Activated naive CD8-positive, alpha-beta T cell treated with anti-CD3 and anti-CD28 coated beads, Interleukin-2, amount 10 ng/mL, durations not matched to agents 7 days and 5 days (primary cell): ENCODE measurements at places on chromosomes 6 and 20.

DNA sequence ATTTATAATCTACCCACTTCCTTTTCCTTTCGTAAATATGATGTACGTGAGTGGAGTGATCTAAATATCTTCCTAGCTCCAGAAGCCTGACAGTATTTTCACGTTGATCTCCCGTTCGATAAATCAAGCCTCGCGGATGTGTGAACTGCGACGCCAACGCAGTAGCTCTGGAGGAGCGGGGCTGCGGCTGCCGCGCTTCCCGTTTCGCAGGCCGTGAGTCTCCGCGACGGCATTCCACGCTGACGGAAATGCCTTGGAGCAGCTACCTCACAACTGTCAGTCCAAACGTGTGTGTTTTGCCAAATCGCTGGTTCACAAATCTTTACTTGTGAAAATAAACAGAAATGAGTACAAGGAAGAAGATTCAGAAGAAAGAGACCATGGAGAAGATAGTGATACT is 41.2 kb downstream of the BTBD3 start:
- H3K27ac ChIP-seq = no peak overlapping the region
- DNase-seq = no peak

GRCh38 chr20:50425076-50425475 is 85.1 kb upstream of the PTPN1 start:
- peaks cover 32% of the 10 kb centered on the region for H3K27me3 ChIP-seq
- H3K27ac ChIP-seq = no peak overlapping the region
- H3K4me1 ChIP-seq = peaks cover 2% of the 10 kb centered on the region
- H3K4me3 ChIP-seq = no peak overlapping the region

GRCh38 chr6:28751514-28751913 is 172.3 kb downstream of the TRIM27 start:
- H3K36me3 ChIP-seq = no peaks in the 10 kb centered on the region
- H3K27me3 ChIP-seq = peaks cover 24% of the 10 kb centered on the region
- H3K4me1 ChIP-seq = no peaks in the 10 kb centered on the region
- no peak overlapping the region for H3K4me3 ChIP-seq

GRCh38 chr20:17783671-17784070 is 83.9 kb downstream of the BANF2 start:
- DNase-seq = no peak
- H3K27ac ChIP-seq = no peak overlapping the region
- H3K36me3 ChIP-seq = no peaks in the 10 kb centered on the region
- H3K4me3 ChIP-seq = no peak overlapping the region
- peaks cover 2% of the 10 kb centered on the region for H3K4me1 ChIP-seq

GRCh38 chr20:8019998-8020247 is 362 bp upstream of the TMX4 start:
- DNase-seq = no peak
- peaks cover 4% of the 10 kb centered on the region for H3K36me3 ChIP-seq
- H3K4me1 ChIP-seq = peaks cover 11% of the 10 kb centered on the region
- H3K4me3 ChIP-seq = no peak overlapping the region
- H3K27me3 ChIP-seq = no peaks in the 10 kb centered on the region
- no peak overlapping the region for H3K27ac ChIP-seq

DNA sequence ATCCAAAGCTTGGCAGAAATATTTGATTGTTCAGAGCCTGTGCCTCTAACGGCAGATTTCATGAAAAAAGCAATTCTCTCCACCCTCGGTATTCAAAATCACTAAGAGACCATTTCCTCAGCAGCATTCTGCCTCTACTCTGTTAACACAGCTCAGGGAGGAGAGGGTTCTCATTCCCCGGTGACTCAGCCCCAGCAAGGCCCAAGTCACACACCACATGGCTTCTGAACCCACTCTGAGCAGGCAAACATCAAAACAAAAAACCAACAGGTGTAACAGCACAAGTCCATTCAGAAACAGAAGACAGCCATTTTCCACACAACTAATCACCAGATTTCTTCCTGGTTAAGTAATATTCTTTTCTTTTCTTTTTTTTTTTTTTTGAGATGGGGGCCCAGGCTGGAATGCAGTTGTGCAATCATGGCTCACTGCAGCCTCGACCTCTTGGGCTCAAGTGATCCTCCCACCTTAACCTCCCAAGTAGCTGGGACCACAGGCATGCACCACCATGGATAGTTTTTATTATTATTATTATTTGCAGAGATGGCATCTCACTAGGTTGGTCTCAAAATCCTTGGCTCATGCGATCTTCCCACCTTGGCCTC is 55.4 kb downstream of the GFOD1 start:
- peak overlapping the region; percentile 89 for H3K27ac ChIP-seq
- peaks cover 82% of the 10 kb centered on the region for H3K4me1 ChIP-seq
- H3K27me3 ChIP-seq = no peaks in the 10 kb centered on the region
- DNase-seq = no peak
- H3K4me3 ChIP-seq = peak overlapping the region; percentile 71

DNA sequence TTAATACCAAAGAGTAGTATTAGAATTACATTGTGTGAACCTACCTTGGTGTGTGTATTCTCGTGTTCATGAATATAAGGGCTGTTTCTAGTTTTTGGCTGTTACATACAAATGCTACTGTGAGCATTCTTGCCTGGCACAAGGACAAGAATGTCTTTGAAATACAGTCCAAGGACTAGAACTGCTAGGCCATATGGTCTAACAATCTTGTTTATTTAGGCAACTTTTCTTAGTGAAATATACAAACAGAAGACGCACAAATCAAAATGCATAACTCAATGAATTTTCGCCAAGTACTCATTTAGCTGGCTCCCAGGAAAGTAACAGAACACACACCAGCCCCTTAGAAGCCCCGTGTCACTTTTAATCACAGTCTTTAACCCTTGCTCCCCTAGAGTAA is 28.5 kb downstream of the KDM1B start:
- no peaks in the 10 kb centered on the region for H3K4me1 ChIP-seq
- no peak overlapping the region for H3K27ac ChIP-seq
- peaks cover 15% of the 10 kb centered on the region for H3K36me3 ChIP-seq
- no peak overlapping the region for H3K4me3 ChIP-seq
- DNase-seq = no peak

GRCh38 chr6:163320804-163321203 is 93.7 kb upstream of the QKI start:
- H3K36me3 ChIP-seq = no peaks in the 10 kb centered on the region
- H3K27me3 ChIP-seq = peaks cover 10% of the 10 kb centered on the region
- no peak overlapping the region for H3K4me3 ChIP-seq
- H3K27ac ChIP-seq = no peak overlapping the region

- no peak overlapping the region for H3K27ac ChIP-seq
- H3K27me3 ChIP-seq = peaks cover 30% of the 10 kb centered on the region
- H3K36me3 ChIP-seq = no peaks in the 10 kb centered on the region
- H3K4me1 ChIP-seq = no peaks in the 10 kb centered on the region
- H3K4me3 ChIP-seq = no peak overlapping the region
These were observed 171.9 kb downstream of the LMBRD1 start for GRCh38 chr6:69624944-69625343.

- peaks cover 8% of the 10 kb centered on the region for H3K27me3 ChIP-seq
- peaks cover 4% of the 10 kb centered on the region for H3K4me1 ChIP-seq
- DNase-seq = no peak
- no peak overlapping the region for H3K4me3 ChIP-seq
These were observed 214.8 kb upstream of the RREB1 start for GRCh38 chr6:6892744-6893583.

GRCh38 chr20:855466-856360 is 22.2 kb downstream of the FAM110A start:
- DNase-seq = no peak
- peak overlapping the region; percentile 71 for H3K4me3 ChIP-seq
- H3K27me3 ChIP-seq = no peaks in the 10 kb centered on the region
- peaks cover 32% of the 10 kb centered on the region for H3K36me3 ChIP-seq

- no peak overlapping the region for H3K27ac ChIP-seq
- no peak overlapping the region for H3K4me3 ChIP-seq
- H3K4me1 ChIP-seq = no peaks in the 10 kb centered on the region
- no peaks in the 10 kb centered on the region for H3K27me3 ChIP-seq
- no peaks in the 10 kb centered on the region for H3K36me3 ChIP-seq
- DNase-seq = no peak
These were observed 137.3 kb upstream of the VGLL2 start for GRCh38 chr6:117128052-117128451.

- no peak overlapping the region for H3K4me3 ChIP-seq
- H3K36me3 ChIP-seq = peaks cover 5% of the 10 kb centered on the region
- H3K27ac ChIP-seq = no peak overlapping the region
- peaks cover 21% of the 10 kb centered on the region for H3K4me1 ChIP-seq
- no peak for DNase-seq
These were observed 52.4 kb upstream of the ERVFRD-1 start for GRCh38 chr6:11163932-11164331.

DNA sequence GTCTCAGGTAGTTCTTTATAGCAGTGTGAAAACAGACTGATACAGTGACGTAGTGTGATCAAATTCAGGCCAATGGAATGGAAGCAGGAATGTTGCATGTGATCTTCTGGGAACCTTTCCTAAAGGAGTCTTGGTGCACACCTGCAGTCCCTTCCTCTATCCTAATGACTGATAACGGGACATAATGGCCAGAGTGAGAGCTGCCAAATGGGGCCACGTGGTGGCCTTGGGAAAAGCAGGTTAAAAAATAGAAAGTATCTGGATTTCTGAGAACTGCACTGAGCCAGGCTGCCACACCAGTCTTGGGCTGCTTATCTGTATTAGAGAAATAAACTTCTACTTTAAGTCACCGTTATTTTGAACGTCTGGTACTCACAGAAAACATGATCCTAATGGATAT is 51.9 kb downstream of the MEP1A start:
- H3K36me3 ChIP-seq = no peaks in the 10 kb centered on the region
- peaks cover 23% of the 10 kb centered on the region for H3K27me3 ChIP-seq
- no peak overlapping the region for H3K4me3 ChIP-seq
- H3K27ac ChIP-seq = no peak overlapping the region
- no peak for DNase-seq

DNA sequence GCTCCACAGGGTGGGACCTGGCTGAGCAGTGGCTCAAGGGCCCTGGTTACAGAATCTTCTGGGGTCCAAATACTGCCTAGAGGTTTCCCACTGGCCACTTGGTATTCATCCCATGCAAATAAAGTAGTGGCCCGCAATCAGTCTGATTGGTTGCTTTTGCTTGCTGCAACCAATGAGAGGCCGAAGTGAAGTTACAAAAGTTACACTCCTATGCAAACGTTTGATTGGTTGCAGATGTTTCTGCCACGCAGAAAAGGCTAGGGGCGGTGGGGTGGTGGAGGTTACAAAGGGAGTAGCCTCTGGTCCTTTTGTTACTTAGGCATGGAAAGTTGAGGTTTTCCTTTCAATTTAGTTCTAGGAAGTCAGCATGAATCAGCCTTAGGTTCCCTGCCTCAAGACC is 3.6 kb upstream of the NHLRC1 start:
- H3K27ac ChIP-seq = no peak overlapping the region
- no peak for DNase-seq
- H3K27me3 ChIP-seq = peaks cover 26% of the 10 kb centered on the region
- H3K36me3 ChIP-seq = no peaks in the 10 kb centered on the region
- H3K4me1 ChIP-seq = peaks cover 4% of the 10 kb centered on the region
- H3K4me3 ChIP-seq = no peak overlapping the region

DNA sequence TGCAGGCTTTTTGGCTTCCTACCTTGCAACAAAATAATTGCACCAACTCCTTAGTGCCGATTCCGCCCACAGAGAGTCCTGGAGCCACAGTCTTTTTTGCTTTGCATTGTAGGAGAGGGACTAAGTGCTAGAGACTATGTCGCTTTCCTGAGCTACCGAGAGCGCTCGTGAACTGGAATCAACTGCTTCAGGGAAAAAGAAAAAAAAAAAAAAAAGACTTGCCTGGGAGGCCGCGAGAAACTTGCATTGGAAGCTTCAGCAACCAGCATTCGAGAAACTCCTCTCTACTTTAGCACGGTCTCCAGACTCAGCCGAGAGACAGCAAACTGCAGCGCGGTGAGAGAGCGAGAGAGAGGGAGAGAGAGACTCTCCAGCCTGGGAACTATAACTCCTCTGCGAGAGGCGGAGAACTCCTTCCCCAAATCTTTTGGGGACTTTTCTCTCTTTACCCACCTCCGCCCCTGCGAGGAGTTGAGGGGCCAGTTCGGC is 420 bp downstream of the SOX4 start:
- H3K4me1 ChIP-seq = peaks cover 17% of the 10 kb centered on the region
- H3K27ac ChIP-seq = no peak overlapping the region
- no peak overlapping the region for H3K4me3 ChIP-seq
- H3K27me3 ChIP-seq = peaks cover 56% of the 10 kb centered on the region

GRCh38 chr6:165880686-165881085 is 217.6 kb upstream of the PDE10A start:
- peaks cover 4% of the 10 kb centered on the region for H3K27me3 ChIP-seq
- peaks cover 4% of the 10 kb centered on the region for H3K4me1 ChIP-seq
- no peaks in the 10 kb centered on the region for H3K36me3 ChIP-seq
- no peak overlapping the region for H3K4me3 ChIP-seq

- no peak overlapping the region for H3K4me3 ChIP-seq
- DNase-seq = peak; percentile 34
- H3K36me3 ChIP-seq = peaks cover 4% of the 10 kb centered on the region
- H3K27me3 ChIP-seq = no peaks in the 10 kb centered on the region
- H3K4me1 ChIP-seq = peaks cover 13% of the 10 kb centered on the region
These were observed 109.9 kb downstream of the NOL4L start for GRCh38 chr20:32474967-32475811.

DNA sequence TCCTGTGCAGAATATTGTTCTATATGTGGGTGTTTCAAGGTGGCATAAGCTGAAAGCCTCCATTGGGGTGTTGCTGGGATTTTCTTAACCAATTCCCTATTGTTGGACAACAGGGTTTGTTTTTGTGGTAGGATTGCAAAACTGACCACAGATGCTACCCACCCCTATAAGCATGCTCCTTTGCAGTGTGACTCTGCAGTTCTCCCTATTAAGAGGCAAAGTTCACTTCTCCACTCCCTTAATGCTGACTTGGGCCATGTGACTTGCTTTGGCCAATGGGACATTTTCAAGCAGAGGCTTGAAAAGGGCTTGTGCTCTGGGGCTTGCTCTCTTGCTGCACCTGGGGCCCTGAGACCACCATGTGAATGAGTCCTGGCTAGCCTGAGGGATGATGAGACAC is 8.5 kb upstream of the ANGPT4 start:
- DNase-seq = no peak
- H3K4me3 ChIP-seq = no peak overlapping the region
- peaks cover 13% of the 10 kb centered on the region for H3K27me3 ChIP-seq
- no peaks in the 10 kb centered on the region for H3K36me3 ChIP-seq
- no peak overlapping the region for H3K27ac ChIP-seq

- H3K27me3 ChIP-seq = no peaks in the 10 kb centered on the region
- H3K27ac ChIP-seq = no peak overlapping the region
- peaks cover 4% of the 10 kb centered on the region for H3K4me1 ChIP-seq
- no peak overlapping the region for H3K4me3 ChIP-seq
These were observed 25.8 kb upstream of the PLCG1 start for GRCh38 chr20:41111578-41111951.

- H3K27ac ChIP-seq = no peak overlapping the region
- H3K27me3 ChIP-seq = no peaks in the 10 kb centered on the region
- DNase-seq = no peak
- no peak overlapping the region for H3K4me3 ChIP-seq
- no peaks in the 10 kb centered on the region for H3K36me3 ChIP-seq
These were observed 50.6 kb downstream of the FKBP1C start for GRCh38 chr6:63261820-63262219.

DNA sequence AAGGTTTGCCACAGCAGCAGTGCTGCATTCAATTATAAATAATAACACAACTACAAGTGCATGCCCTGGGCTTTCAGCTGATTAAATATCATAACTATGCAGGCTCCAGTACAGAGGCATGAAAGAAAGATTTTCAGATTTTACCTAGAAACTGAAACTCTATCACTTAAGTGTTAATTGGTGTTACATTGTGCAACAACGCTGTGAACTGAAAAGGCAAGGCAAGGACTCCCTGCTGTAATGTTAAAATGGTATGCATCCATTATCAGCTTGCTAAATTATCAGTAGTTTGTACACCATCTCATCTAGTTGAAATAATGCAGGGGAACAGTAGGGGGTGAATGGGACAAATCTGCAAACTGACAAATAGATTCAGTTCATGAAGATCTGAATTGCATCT is 976.7 kb upstream of the MANEA start:
- no peak overlapping the region for H3K4me3 ChIP-seq
- H3K27me3 ChIP-seq = no peaks in the 10 kb centered on the region
- H3K36me3 ChIP-seq = no peaks in the 10 kb centered on the region
- H3K27ac ChIP-seq = no peak overlapping the region
- no peaks in the 10 kb centered on the region for H3K4me1 ChIP-seq
- no peak for DNase-seq
